ENCODE measurements at places on chromosomes 4 and X. TPM values are rescaled to one million over a fixed set of nuclear protein-coding genes. Genes with fewer than 3 reads are reported as not detected.

The UGT2B7 gene
- total RNA-seq = not detected

The OCIAD1 gene
- total RNA-seq = 100 TPM

The GPR82 gene
- 0.35 TPM for total RNA-seq

The TMEM47 gene
- total RNA-seq = not detected

The KCND1 gene
- total RNA-seq = 0.66 TPM

The GLRB gene
- not detected for total RNA-seq

The PORCN gene
- total RNA-seq = 7.8 TPM

The POU4F2 gene
- total RNA-seq = not detected

The MAGEA1 gene
- not detected for total RNA-seq

The DSPP gene
- total RNA-seq = not detected

The ACOX3 gene
- total RNA-seq = 20.6 TPM

The CLIC2 gene
- 0.44 TPM for total RNA-seq

The DDIT4L gene
- not detected for total RNA-seq

The POU3F4 gene
- total RNA-seq = not detected

The SRPX2 gene
- total RNA-seq = not detected

The TMPRSS11F gene
- total RNA-seq = not detected

The RASGEF1B gene
- total RNA-seq = 40.2 TPM

The MMAA gene
- 11.3 TPM for total RNA-seq

The SNCA gene
- total RNA-seq = 2.2 TPM

The NHSL2 gene
- 0.29 TPM for total RNA-seq

The ASB12 gene
- total RNA-seq = 0.18 TPM

The ADAM29 gene
- not detected for total RNA-seq

The BBS12 gene
- 2.5 TPM for total RNA-seq

The SPANXN4 gene
- not detected for total RNA-seq

The CT45A2 gene
- total RNA-seq = not detected

The CFI gene
- not detected for total RNA-seq

The LRP2BP gene
- total RNA-seq = 0.75 TPM

The SOWAHB gene
- not detected for total RNA-seq

The GAGE1 gene
- not detected for total RNA-seq

The NUDT10 gene
- 0.27 TPM for total RNA-seq

The HPGDS gene
- not detected for total RNA-seq

The RPA4 gene
- total RNA-seq = 0.81 TPM

The NUP62CL gene
- total RNA-seq = 1.4 TPM

The NXF3 gene
- total RNA-seq = not detected

The HCCS gene
- 26.6 TPM for total RNA-seq

The STAG2 gene
- total RNA-seq = 86.6 TPM

The GSPT2 gene
- 12.9 TPM for total RNA-seq

The TIMM8A gene
- 17.1 TPM for total RNA-seq

The CITED1 gene
- not detected for total RNA-seq

The PRAF2 gene
- 10.6 TPM for total RNA-seq

The MAGEB6B gene
- total RNA-seq = not detected

The FABP2 gene
- not detected for total RNA-seq

The XG gene
- not detected for total RNA-seq

The TSPAN5 gene
- total RNA-seq = 1.6 TPM

The WNK3 gene
- total RNA-seq = 0.46 TPM

The MAGEE2 gene
- total RNA-seq = not detected

The ODAPH gene
- total RNA-seq = not detected

The GPRASP1 gene
- total RNA-seq = 5.9 TPM

The TRAM1L1 gene
- total RNA-seq = not detected

The ATOH1 gene
- total RNA-seq = not detected

The ARHGAP6 gene
- 0.37 TPM for total RNA-seq

The FGF16 gene
- total RNA-seq = not detected

The GALNTL6 gene
- 0.24 TPM for total RNA-seq

The HSPA4L gene
- total RNA-seq = 0.07 TPM

The MAGEA8 gene
- not detected for total RNA-seq

The TMEM154 gene
- total RNA-seq = 59.9 TPM

The UCP1 gene
- total RNA-seq = not detected

The RPL36A gene
- total RNA-seq = 287 TPM

Measured in activated B cell treated with CpG ODN at 0.5 μM for 24 hours (primary cell).